Left colon (tissue), 2 donors: ENCODE measurements at places on chromosomes 3 and 15. TPM values are rescaled to one million over a fixed set of nuclear protein-coding genes. Genes with fewer than 3 reads are reported as not detected.

EIF4E3 gene
- total RNA-seq = 49.4 TPM

CCDC39 gene
- not detected for total RNA-seq

MCF2L2 gene
- 1.1 TPM for total RNA-seq

PAQR9 gene
- not detected for total RNA-seq

GPR149 gene
- total RNA-seq = not detected

SLC28A1 gene
- total RNA-seq = not detected

MBD4 gene
- 23.6 TPM for total RNA-seq

SLC22A13 gene
- total RNA-seq = 0.61 TPM

A4GNT gene
- total RNA-seq = not detected

TRPC1 gene
- total RNA-seq = 2.5 TPM

ISG20 gene
- total RNA-seq = 46.2 TPM

TMCO5A gene
- total RNA-seq = not detected

POTEB2 gene
- total RNA-seq = not detected

SLC6A11 gene
- total RNA-seq = not detected

UTS2B gene
- not detected for total RNA-seq

EPHA6 gene
- 3.7 TPM for total RNA-seq

ATP13A5 gene
- total RNA-seq = not detected

CMTM8 gene
- total RNA-seq = 8.4 TPM

ZKSCAN7 gene
- total RNA-seq = 1.1 TPM

COLQ gene
- 1.7 TPM for total RNA-seq

IGF2BP2 gene
- total RNA-seq = 73.0 TPM

SLC12A8 gene
- total RNA-seq = 23.7 TPM

SAMMSON gene
- not detected for total RNA-seq

RLBP1 gene
- not detected for total RNA-seq

ADAMTSL3 gene
- total RNA-seq = 1.6 TPM

PLSCR2 gene
- 0.70 TPM for total RNA-seq

PLSCR5 gene
- not detected for total RNA-seq

RTP4 gene
- 5.9 TPM for total RNA-seq

TUSC7 gene
- not detected for total RNA-seq

ARHGAP31 gene
- total RNA-seq = 10.7 TPM

TNFSF10 gene
- total RNA-seq = 136 TPM

GATA2 gene
- 6.0 TPM for total RNA-seq

CPNE4 gene
- 0.53 TPM for total RNA-seq
